ENCODE measurements at places on chromosomes 7 and 10. TPM values are rescaled to one million over a fixed set of nuclear protein-coding genes. Genes with fewer than 3 reads are reported as not detected.

The PDE1C gene
- 3.6 TPM for total RNA-seq

The NRG3 gene
- total RNA-seq = 1.4 TPM

The TAS2R4 gene
- 0.32 TPM for total RNA-seq

The BLNK gene
- total RNA-seq = not detected

The NFKB2 gene
- 10.4 TPM for total RNA-seq

The SOSTDC1 gene
- total RNA-seq = not detected

The UFSP1 gene
- 2.9 TPM for total RNA-seq

The PTF1A gene
- not detected for total RNA-seq

The HMX3 gene
- not detected for total RNA-seq

The TMEM139 gene
- total RNA-seq = 0.61 TPM

The ESYT2 gene
- total RNA-seq = 50.3 TPM
